ENCODE measurements at places on chromosomes 3 and 15. TPM values are rescaled to one million over a fixed set of nuclear protein-coding genes. Genes with fewer than 3 reads are reported as not detected.

DNA sequence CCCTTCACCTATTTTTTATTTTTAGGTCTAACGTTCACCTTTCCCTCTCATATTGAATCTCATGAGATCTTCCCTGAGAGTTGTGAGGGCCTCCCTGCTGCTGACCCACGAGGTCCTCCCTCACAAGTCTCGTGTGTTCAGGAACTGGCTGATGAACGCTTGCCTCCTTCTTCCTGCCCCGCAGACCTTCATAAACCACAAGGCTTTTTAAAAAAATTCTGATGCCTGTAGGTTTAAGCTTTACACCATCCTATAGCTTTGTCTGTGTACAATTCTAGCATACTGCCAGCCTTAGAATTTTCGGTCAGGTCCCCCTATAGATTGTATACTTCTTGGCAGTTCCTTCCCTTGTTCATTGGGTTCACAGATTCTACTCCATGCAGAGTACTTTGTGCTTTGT is 50.5 kb downstream of the CHST2 start:
- no peak for DNase-seq

Gene NCEH1
- 11.9 TPM for total RNA-seq

Gene MRPL46
- 47.3 TPM for total RNA-seq

- DNase-seq, result peak; percentile 57
Measured at GRCh38 chr3:75192146-75192616, 471.9 kb upstream of the FRG2C start.

- no peak for DNase-seq
Measured at GRCh38 chr3:111968319-111969054, 10.3 kb upstream of the ABHD10 start.

DNA sequence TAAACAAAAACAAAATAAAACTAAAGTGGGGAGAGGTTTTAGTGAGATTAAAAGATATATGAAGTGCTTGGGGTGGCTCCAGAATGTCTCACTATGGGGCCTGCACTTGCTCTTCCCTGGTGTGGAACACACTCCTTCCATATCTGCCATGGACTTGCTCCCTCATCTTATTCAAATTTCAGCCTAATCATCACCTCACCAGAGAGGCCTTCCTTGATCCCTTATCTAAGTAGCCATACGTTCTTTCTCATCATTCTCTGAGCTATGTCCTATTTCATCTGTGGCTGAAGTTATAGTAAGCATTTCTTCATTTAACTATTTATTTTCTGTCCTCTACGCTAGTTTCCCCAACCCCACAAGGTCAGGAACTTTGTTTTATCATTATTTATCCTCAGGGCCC is 511.7 kb downstream of the NTRK3 start:
- DNase-seq, result no peak

- DNase-seq, result no peak
Measured at GRCh38 chr3:10583798-10584708, 78.7 kb upstream of the ATP2B2 start.

Gene TF
- 0.03 TPM for total RNA-seq

- no peak for DNase-seq
Measured at GRCh38 chr15:69679623-69680228, 227.1 kb downstream of the RPLP1 start.

DNA sequence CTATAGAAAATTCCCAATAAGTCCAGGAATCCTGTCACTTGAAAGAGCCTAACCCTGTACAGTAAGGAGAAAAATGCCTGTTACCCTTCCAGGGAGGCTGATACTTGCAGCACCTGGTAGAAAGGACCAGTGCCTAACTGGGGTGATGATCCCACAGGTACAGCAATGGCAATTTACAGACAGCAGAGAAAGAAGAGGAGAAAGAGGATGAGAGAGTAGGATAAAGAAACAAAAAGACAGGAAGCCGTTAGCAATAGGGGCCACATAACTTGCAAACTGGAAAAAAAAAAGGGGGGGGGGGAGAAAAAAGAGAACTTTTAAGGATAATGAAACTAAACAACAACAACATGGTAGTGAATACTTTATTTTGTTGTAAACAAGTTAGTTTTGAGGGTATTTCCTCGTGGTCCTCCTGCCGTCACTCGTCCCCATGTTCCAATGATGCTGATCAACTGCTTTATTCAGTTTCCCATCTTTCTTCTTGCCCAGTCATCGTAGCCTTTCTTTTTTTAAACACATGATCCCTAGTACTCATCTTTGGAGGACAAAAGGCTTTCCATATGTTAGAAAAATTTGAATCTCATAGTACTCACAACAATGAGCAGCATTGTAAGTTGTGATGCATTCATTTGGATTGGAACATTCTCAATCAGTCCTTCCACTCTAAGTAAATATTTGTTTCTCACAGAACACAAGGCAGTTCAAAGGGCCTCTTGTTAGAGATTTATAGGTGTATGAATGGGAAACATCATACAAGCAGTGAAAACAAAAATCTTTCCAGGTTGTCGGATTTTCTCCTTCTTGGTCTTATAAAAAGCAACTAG is 8.6 kb downstream of the TM4SF1 start:
- DNase-seq, result peak; percentile 86

GRCh38 chr15:77064539-77065308 is 6.2 kb downstream of the TSPAN3 start:
- DNase-seq, result peak; percentile 56

Gene PYGO1
- total RNA-seq, result not detected

DNA sequence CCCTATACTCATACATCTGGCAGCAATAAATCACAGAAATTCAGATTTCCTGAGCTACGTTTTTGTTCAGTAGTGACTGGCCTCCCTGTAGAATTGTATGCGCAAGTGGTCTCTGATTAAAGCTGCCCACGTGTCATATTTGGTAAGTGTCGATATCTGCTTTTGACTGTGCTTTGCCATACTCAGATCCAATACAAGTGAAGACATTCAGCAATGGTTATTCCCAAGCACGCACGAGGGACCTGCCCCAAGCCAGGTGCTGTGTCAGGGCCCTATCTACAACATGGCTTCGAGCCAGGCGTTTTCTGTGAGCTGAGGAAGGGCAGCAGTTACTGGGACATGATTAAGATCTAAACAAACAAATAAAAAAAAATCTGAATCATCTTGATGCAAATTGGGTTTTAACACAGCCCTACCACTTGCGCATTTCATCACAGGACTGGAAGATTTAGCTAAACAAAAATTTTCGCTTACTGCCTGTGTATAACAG is 47.2 kb upstream of the ICE2 start:
- peak; percentile 74 for DNase-seq

- DNase-seq, result no peak
Measured at GRCh38 chr15:70436428-70436827, 326.9 kb downstream of the UACA start.

Gene SNURF
- total RNA-seq, result not detected

DNA sequence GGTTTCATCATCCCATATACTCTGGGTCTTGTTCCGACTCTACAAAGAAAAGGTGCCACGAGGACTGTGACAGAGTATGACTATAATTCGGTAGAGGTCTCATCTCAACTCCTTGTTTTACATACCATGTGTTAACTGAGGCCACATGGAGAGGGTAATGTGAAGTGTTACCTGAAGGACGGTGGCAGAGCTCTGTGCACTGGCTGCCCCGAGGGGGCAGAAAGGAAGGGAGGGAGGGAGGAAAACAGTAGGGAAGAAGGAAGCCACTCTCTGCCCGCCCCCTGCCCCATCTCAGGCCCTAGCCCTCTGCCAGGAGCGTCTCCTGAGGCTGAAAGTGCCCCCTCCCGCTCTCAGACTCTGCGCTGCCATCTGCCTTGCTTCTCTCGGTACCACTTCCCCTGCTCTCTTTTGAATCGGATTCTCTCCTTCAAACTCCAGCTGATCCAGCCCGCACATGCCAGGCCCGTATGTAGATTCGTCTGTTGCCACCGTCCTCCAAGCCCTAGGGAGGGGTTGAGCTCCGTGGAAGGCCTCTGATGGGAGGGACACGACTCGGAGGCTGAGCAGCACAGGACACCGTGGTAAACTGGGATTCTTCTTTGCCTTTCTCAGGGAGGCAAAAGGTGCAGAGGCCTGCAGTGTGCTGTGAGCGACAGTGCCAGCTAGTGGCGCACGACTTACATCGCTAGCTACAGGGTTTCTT is 70.5 kb upstream of the ATP10A start:
- DNase-seq, result peak; percentile 50

Gene C3orf85
- not detected for total RNA-seq

GRCh38 chr3:183178833-183179549 is 16.5 kb upstream of the LAMP3 start:
- peak; percentile 33 for DNase-seq

Measured in HT-29 (cell line).